Lung microvascular endothelial cell (primary cell): ENCODE measurements at places on chromosomes 13 and 19. TPM values are rescaled to one million over a fixed set of nuclear protein-coding genes. Genes with fewer than 3 reads are reported as not detected.

GRIN2D gene
- total RNA-seq = 0.20 and 0.22 TPM in 2 replicates

ADGRE1 gene
- total RNA-seq = not detected in 2 replicates

STAP2 gene
- total RNA-seq = 28.8 and 36.1 TPM in 2 replicates

CAPN12 gene
- total RNA-seq = under 0.01 TPM in 2 replicates

SYNE4 gene
- total RNA-seq = under 0.01 TPM in 1 of 2 replicates, not detected in the other

RNF225 gene
- not detected in 2 replicates for total RNA-seq

CA11 gene
- total RNA-seq = 3.1 and 8.1 TPM in 2 replicates

FGF14 gene
- 0.79 and 1.5 TPM in 2 replicates for total RNA-seq

TMEM147 gene
- total RNA-seq = 51.4 and 75.2 TPM in 2 replicates

PCP2 gene
- total RNA-seq = not detected in 2 replicates

PSPN gene
- 0.44 and 1.2 TPM in 2 replicates for total RNA-seq

GSX1 gene
- total RNA-seq = not detected in 2 replicates

CCNA1 gene
- total RNA-seq = 0.20 and 9.8 TPM in 2 replicates

DNAJC3 gene
- 43.8 and 68.1 TPM in 2 replicates for total RNA-seq
